HuH-7 (cell line): ENCODE measurements at places on chromosomes 7 and 10.

- no peak for DNase-seq
Observed at GRCh38 chr7:143221737-143222136, at the start of gene TAS2R40. Gene TAS2R40 (plus strand): TSS chr7:143222037. CDS start chr7:143222079, 42 bp downstream.

- DNase-seq = no peak
Observed at GRCh38 chr7:95476904-95477594, 8.7 kb upstream of the ASB4 start.

DNA sequence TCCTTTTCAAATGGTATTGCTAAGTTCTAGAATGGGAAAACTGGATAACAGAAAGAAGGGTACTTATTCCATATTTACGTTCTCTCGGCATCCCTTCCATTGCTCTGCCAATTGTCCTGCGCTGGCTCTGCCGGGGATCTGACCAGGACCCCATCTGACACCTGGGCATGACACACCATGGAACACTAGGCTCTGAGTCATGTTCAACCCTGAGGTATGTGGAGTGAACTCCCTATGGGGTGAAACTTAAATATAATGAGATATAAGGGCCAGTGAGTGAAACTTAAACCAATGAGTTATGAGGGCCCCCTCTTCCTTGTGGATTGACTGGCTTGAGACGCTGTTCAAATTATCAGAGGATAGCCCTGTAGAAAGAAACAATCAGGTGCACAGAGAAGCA lies 55.1 kb upstream of the ZEB1 start:
- DNase-seq = no peak

DNA sequence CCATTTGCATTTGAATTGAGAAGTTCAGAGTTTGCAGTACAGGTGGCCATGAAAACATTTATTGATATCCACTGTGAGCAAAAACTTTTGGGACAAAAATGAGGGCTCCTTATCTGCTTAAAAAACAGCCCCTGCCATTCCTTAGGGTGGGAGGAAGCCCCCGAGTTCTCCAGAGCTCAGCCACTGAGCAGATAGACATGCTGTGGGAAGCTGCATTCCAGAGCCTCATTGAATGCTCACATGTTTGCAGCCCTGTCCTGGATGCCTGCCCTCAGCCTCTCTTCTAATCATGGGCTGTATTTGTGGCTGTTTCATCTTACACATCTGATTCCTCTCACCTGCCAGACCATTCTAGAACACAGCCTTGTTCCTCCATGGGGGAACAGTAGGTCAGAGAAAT lies 33.3 kb downstream of the PLPP4 start:
- no peak for DNase-seq

DNA sequence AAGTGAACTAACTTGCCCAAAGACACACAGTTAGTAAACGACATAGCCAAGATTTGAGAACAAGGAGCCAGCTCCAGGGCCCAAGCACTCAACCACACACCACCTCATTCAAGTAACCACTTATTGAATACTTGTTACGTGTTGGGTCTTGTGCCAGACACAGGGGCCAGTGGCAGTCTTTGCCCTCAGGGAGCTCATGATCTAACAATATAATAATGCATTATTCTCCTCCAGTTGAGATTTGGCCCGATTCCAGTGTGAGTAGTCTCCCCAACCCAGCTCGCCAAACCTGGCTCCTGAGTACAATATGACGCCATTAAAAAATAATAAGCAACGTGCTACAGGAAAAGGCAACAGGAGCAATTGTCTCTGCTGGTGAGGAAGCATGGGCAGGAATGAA lies 14.4 kb upstream of the STK17A start:
- no peak for DNase-seq

DNA sequence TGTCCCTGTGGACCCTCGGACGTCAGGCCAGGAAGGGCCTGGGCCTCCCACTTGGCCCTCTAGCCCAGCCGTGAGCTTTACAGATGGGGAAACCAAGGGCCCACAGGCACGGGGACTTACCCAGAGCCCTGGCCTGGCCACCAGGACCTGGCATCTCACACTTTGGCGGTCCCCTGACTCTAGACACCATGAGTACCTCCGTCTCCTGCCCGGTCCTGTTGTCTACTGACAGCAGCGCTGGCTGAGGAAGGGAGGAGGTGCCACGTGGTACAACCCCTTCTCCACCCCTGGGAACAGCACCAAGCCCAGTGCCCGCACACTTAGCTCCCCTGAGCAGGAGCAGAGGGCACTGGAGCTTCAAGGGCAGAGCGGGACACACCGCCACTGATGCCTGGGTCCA lies 26.1 kb downstream of the ADGRA1 start:
- DNase-seq = no peak

- DNase-seq = no peak
Observed at GRCh38 chr10:60597513-60597912, 180.8 kb upstream of the CDK1 start.

DNA sequence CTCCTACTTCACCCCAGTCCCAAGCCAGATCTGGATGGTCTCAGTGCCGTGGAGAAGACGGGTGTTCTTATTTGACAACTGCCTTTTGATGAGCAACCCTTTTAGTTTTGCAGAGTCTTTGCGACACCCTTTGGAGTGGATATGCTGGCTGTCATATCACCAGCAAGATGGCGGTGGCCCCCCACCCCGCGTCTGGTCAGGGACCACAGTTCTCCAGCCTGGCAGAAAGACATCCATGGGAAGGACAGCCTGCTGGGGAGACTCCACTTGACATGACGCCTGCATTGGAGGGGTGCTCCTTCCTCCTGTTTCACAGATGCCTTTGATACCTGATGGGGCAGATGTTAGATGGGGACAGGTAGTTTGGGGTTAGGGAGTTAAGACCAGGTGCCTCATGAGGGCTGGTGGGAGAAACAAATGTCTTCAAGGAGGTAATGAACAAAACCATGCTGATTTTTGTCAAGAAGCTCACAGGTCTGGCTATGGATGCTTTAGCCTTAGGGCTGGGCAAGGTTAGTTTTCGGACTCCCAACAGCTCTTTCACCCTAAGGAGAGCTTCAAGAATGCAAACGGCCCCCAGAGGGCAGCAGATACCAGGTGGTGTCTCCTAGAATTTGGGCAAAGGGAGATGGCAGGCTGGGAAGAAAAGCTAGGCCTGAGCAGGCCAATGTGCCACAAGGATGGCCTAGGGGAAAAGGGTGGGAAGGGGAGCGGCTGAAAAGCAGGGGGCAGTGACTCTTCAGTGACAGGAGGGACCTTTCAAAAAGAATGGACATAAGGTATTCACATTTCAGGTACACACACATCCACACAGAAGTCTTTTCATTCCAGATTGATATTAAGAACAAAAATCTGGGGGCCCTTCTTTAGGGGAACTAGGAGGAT lies 95.2 kb downstream of the CLEC2L start:
- peak; percentile 37 for DNase-seq
